Stimulated activated naive CD8-positive, alpha-beta T cell treated with anti-CD3 and anti-CD28 coated beads, Interleukin-15, amount 100 ng/mL, for 72 hours (primary cell): ENCODE measurements at places on chromosomes 13 and 19.

DNA sequence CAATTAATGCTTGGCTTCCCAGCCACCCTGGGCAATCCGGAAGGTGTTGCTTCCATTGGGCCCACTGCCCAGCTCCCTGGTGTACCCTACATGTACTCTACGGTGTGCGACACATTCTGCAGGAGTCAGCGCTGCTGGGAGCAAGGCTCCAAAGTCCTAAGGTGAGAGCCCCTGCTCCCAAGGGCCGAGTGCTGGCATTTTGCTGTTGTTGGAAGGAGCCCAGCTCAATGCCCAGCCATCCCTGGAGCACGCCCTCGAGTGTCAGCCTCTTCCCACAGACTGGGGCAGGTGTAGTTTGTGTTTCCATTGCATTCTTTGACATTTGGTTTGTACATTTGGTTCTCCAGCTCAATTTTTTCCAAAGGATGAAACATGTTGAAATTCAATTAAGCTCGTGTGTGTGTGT lies 64.6 kb downstream of the GGACT start:
- no peak for DNase-seq

- no peak for DNase-seq
These were observed 75.3 kb upstream of the POMP start for GRCh38 chr13:28583651-28584091.

GRCh38 chr19:48635966-48636858 lies 967 bp downstream of the DBP start:
- no peak for DNase-seq

- no peak for DNase-seq
These were observed 24.5 kb downstream of the UBA2 start for GRCh38 chr19:34452723-34453122.

GRCh38 chr13:49584771-49585182 lies 581 bp downstream of the RCBTB1 start:
- peak; percentile 12 for DNase-seq
